ENCODE measurements at places on chromosomes 13 and 19.

GRCh38 chr19:55306712-55307111, 18.4 kb downstream of the TMEM150B start:
- DNase-seq: no peak

DNA sequence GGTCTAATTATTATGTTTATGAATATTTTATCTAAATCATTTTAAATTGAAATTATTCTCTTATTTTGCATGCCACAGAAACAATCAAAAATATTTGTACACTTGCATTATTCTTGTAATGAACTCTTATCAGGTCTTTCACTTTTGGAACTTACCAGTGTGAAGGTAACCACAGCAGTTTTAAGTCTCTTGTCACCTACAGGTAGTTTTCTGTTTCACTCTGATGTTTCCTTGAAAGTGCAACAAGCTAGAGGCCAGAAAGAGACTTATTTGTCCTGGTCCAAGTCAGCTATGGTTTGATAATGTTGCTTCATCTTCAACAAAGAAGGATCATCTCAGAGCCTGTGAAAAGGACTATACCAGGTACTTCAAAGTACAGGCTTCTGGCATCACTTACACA, 133.4 kb upstream of the NBEA start:
- no peak for DNase-seq

GRCh38 chr19:45595814-45596213, 6.2 kb downstream of the GPR4 start:
- no peak for DNase-seq

GRCh38 chr13:109989155-109989554, 202.8 kb upstream of the IRS2 start:
- DNase-seq: peak; percentile 58

- no peak for DNase-seq
These were observed 24.0 kb downstream of the UTP14C start for GRCh38 chr13:52048516-52048915.

DNA sequence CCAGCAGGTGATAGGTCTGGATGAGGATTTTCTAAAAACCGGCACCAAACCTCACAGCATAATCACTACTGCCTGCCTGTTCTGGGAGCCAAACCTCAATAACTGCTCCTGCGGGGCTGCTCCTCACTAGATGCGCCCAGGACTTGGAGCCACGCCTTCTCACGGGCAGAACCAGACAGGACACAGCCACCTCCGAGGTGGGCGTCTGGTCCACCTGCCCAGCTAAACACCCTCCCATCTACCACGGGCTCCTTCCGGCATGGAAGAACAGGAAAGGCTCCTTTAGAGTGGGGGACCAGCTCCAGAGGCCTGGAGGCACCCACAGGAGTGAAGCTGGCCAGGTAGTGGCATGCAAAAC, 73.5 kb downstream of the PEPD start:
- no peak for DNase-seq
